ENCODE measurements at places on chromosomes 1 and 21.

GRCh38 chr1:222769181-222769580 is 32.2 kb downstream of the FAM177B start:
- no peak for DNase-seq

GRCh38 chr1:115428256-115428655 is 90.2 kb upstream of the NGF start:
- DNase-seq: no peak

GRCh38 chr1:180693564-180694244 is 61.9 kb downstream of the XPR1 start:
- no peak for DNase-seq

GRCh38 chr1:60895701-60896100 is 186.7 kb upstream of the NFIA start:
- DNase-seq: no peak

DNA sequence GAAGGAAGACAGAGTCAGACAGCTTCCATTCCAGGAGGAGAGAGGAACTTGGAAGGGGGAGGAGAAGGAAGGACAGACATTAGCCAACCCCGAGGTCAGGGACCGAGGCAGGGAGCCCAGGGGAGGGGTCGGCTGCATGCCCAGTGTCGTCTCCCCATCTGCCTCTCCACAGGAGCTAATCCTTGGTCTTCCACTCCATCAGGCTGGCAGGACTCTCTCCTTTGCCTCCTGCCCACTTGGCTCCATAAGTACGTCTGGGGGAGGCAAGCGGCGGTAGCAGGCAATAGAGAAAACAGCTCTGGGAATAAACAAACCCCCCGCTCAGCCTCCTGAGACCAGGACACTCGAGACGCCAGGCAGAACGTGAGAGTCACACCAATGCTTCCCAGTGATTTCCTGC is 71.3 kb downstream of the GRIK3 start:
- no peak for DNase-seq
